ENCODE measurements at places on chromosomes 2 and 18.

DNA sequence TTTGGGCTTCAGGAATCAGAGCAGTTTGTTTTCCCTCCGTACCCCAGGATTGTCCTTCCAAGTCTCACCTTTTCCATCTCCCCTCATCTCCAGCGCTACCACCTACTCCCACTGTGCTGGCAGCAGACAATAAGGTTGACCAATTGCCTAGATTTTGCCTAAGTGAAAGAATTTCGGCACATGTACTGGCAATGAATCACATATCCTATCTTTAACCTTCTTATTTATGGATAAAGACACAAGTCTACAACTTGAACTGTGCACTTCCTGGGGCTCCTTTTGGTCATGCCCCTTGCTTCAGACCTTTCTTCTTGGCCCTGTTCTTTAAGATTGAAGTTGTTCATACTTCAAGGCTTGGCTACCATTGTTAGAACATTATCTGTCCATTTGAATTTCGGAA, 71.4 kb downstream of the KCMF1 start:
- DNase-seq = no peak

- no peak for DNase-seq
These were observed 3.0 kb downstream of the GIGYF2 start for GRCh38 chr2:232700154-232700553.

DNA sequence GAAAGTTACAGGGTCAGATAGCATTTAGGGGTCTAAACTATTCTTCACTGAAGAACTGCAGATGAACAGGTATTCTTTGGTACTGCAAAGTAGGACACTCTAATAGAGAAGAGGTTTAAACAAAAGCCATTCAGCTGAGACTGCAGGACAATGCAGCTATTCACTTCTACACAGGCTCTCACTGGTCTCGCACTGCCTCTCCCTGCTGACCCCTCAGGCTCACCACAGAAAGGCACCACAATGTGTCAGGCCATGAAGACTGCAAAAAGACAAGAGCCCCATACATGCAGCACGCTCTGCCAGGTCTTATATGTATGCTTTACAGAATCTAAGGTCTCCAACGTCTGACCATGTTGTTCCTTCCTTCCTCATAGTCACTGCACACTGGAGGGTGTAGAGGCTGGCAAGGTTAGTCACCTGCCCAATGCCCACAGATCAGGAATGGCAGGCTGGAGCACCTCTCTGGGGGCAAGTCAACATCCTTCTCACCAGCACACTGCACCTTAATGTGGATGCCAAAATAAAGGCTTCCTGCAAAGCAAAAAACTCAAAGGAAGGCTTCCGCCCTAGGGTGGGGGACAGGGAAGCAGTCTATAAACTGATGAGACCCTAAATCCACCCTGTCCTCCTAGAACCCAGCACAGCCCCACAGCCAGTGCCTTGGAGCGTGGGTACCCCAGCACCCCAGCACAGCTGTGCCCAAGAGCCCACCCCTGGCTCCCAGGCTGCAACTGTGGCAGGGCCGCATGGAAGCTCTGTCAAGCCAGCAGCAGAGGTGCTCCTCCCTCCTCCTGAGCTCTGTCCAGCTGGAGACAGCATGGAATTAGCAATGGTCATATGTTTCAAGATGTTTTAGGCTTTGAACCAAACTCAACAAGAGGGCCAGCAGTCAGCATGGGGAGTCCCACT, 10.7 kb upstream of the RNU4ATAC start:
- peak; percentile 82 for DNase-seq

DNA sequence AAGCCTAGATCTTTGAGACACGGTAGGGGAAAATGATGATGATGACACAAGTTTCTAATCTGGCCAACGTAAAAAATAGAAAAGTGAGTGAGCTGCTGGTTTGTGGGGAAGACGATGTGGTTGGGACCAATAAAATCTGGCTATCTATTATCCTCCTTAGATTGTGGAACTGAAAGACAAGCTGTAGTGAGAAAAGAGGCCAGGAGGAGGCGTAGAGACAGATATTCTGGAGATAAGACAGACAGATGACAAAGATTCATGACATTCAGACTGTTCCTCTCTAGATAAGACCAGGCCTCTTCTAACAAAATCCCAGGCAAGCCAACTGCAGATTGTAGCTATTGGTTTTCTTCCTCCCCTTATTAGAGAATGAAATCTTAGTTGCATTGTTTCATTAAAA, 376.3 kb upstream of the UBE2E3 start:
- DNase-seq = no peak

- no peak for DNase-seq
These were observed 18.3 kb upstream of the CXCR4 start for GRCh38 chr2:136135921-136136906.

DNA sequence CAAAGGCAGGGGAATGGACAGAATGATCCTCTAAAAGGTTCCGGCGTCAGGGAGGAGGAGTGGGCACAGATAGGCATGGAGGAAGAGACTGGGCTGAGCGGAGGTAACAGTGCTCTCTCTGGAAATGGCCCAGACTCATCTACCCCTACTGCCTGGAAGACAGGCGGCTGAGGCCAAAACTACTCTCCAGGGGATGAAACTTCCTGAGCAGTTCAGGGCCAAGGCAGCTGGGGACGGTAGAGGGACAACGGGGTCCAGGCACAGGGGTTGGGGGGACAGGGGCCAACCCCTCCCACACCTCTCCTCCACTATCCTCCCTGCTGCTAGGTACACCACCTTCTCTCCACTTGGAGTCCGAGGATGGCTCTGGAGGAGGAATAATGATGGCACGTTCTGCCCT, 94.3 kb downstream of the TNS1 start:
- DNase-seq = no peak

- no peak for DNase-seq
These were observed 1268.3 kb upstream of the ACVR2A start for GRCh38 chr2:146576339-146577111.

- no peak for DNase-seq
These were observed 253.2 kb downstream of the TTC32 start for GRCh38 chr2:19648583-19648982.

DNA sequence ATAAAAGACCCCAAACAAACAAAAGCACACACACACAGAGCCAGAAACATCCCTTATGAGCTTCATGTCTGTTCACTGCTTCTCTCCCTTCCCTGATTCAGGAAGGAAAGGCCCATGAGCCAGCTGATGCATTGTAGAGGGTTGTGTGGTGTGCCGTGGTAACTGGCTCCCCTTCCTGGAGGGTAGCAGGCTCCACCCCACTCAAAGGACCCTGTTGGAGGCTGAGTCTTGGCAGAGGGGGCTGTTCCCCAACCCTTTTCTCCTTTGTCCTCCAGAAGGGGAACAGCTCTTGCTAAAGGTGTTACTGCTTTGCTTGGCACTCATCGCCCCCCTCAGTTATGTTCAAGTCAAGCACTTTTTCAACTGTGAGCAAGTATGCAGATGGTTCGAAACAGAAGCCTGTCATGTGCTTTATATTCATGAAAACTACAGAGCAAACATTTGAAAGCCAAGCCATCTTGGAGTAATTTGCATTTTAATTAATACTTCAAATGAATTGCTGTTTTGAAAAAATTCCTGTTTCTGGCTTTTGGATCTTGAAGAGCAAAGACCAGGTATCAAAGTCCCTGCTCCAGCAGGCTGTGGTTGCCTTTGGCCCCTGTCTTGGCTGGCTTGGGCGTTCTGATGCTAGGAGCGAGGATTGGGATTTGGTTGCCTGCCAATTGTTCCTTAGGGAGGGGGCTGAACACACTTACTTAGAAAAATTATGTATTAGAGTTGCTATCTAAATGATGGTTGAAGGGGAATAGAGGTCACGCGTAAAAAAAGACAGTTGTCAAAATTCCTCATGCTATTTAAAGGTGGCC, 267.8 kb downstream of the TSN start:
- no peak for DNase-seq

DNA sequence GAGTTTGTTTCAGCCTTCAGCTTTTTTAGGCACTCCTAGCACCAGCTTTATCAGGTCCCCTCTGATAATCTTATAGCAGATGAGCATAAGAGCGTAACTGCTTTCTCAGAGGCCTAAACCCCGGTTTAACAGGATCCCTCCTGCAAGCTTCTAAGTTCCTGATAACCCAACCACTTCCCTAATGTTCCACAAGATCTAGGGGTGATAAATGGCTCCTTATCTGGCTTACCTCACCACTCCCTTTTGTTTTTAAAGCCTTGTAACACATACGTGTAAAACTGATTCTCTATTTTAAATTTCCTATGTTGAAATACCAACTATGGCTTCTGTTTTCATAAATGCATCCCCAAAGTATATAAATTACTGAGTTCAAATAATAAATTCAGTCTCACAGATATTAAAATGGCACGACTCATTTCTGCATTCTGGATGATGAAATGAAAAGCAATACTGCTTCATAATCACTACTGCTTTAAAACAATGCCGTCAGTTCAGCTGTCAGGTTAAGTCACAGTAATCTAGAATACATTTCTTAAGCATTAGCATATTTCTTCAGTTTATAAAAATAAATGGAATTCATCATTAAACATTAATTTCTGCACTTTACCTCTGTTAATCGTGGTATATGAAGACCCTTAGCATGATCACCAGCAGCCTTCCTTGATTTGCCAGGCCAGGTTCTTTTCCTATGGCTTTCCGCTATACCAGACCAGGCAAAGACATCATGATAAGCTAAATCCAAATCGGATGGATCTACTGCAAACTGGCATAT, 126.3 kb downstream of the C2orf74 start:
- no peak for DNase-seq

DNA sequence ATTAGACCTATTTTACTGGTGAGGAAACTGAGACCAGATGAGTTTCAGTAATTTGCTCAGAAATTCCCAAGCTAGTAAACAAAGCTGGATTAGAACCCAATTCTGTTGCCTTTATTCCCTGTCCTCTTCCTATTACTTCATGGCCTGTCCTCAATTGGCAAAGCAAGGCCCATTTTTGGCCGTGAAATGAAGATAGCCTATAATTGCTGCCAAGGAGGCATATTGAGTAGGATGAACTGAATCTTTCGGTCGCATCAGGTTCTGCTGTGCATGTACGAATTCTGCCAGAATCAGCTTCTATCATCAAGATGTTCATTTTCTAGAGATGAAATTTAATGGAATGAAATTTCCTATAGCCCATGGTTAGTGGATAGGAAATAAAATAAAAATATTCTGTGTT, 1485.2 kb upstream of the PIK3C3 start:
- DNase-seq = no peak

GRCh38 chr2:102473020-102473419, at the start of gene SLC9A4:
TSS of gene SLC9A4 (plus strand) at chr2:102473226. CDS start at chr2:102473760, 534 bp downstream.
- DNase-seq = peak; percentile 25

DNA sequence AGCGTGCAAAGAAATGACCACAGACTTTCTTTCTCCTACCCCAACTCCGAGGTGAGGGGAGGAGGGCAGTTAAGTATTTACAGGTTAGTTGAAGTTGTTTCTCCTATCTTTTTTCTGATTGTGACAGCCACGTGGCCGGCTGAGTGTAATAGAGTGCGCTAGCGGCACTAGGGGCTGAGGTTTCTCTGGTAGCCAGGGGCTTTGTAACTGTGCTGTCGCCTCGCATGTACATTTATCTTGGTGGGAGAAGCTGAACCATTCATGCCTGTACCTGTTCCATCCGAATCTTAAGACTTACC, 214.1 kb upstream of the STON1 start:
- DNase-seq = peak; percentile 25

DNA sequence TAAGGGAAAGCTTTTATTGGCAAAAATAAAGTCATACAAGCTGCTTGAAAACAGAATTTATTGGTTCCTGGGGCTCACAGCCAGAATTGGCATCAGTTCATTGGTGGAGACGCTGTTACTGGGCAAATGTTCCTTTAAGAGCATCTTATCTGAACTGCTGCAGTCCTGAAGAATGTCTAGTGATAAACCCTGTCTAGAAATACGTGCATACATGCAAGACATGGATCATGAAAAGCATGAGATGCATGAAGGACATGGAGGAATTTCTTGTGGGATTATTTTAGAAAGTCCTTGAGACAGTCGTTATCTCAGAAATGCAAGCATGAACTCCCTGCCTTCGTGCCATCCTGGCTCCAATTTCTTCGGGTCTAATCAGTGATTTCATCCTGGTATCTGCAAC, 32.5 kb upstream of the FHOD3 start:
- DNase-seq = no peak

- DNase-seq = no peak
These were observed 54.1 kb upstream of the SLC38A11 start for GRCh38 chr2:165009466-165009865.

GRCh38 chr2:3423492-3424170, 44.1 kb downstream of the TRAPPC12 start:
- DNase-seq = peak; percentile 39

- no peak for DNase-seq
These were observed 88.2 kb downstream of the ASAP2 start for GRCh38 chr2:9294764-9295163.

DNA sequence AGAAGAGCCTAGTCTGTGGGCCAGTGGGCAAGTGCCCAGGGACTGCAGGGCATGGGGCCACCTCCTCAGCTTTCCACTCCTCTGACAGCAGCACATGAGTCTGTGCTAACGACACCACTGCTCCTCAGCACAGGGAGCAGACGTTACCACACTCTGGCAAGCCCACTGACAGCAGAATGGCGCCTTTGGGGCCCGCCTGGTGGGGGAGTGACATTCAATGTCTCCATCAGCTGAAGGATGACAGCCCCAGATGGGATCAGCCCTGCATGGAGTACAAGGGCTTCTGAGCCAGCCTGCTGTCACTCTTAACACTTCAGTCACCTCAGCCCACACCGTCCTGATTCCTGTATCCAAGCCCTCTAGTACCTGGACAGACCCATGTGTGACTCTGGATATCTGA, 149.4 kb upstream of the SMAD2 start:
- no peak for DNase-seq

DNA sequence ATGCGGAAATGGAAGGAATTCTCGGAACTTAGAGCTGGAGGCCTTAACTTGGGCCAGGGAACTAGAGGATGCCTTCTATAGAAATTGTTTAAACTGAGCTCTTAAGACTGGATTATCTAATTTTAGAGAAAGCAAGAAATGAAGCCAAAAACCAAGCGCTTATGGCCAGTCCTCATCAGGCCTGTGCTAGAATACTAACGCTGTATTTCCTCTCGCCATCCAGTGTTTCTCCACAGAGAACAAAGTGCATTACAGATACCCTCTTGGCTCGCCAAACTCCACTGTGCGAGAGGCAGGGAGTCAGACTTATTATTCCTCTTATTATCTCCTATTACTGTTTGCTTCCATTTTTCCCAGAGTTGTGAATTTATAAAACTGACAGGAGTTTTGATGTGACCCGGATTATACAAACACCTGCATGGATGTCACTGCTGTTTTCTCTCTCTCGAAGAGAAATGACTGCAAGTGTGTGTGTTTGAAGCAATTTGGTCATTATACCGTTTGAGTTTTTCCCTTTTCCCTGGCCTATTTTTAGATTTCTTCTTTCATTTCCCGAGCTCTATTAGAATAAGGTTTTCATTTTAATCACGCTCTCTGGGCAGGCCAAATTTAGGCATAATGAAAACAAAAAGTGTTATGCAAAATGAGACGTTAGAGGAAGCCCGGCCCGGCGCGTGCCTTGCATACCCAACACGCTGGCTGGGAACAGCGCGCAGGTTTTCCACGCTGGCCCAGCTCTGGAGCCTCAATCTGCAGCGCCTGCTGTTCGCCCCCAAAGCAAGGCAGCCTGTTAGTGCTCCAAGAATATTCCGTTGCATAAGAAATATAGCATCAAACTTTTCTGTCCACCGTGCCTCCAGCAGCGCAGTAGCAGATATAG, 103.3 kb downstream of the ALK start:
- DNase-seq = peak; percentile 75

- DNase-seq = no peak
These were observed 213.3 kb downstream of the SH3RF3 start for GRCh38 chr2:109342256-109342850.

GRCh38 chr2:226310146-226310545, 489.5 kb downstream of the IRS1 start:
- DNase-seq = no peak

Measured in midbrain (tissue), 1 donor.